CD4-positive, alpha-beta memory T cell (primary cell): ENCODE measurements at places on chromosomes 2 and 18. TPM values are rescaled to one million over a fixed set of nuclear protein-coding genes. Genes with fewer than 3 reads are reported as not detected.

SLC19A3 gene
- total RNA-seq: not detected

CXCR1 gene
- not detected for total RNA-seq

TUBA4B gene
- total RNA-seq: not detected

CDC42EP3 gene
- 60.9 TPM for total RNA-seq

CFC1 gene
- not detected for total RNA-seq

CDK5R2 gene
- total RNA-seq: not detected
